ENCODE measurements at places on chromosomes 3 and 15.

DNA sequence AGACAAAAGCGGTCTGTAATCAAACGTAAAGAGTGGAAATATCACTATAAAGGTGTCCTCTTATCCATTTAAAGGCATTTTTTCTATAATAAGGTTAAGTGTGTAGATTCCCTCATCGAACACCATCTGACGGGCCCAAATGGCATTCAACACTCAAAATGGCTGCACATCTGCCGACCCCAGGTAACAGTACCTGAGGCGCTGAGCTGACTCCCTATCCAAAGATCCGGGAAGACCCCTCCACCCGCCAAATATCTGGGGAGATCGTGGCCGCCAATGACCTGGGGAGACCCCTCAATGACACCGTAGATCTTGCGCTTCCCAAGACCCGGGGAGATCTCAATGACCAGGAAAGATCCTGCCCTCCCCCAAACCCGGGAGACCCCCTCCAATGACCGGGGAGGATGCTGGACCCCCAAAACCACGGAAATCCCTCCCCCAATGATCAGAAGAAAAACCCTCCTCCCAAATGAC, 476 bp downstream of the IP6K2 start:
- no peak for DNase-seq

DNA sequence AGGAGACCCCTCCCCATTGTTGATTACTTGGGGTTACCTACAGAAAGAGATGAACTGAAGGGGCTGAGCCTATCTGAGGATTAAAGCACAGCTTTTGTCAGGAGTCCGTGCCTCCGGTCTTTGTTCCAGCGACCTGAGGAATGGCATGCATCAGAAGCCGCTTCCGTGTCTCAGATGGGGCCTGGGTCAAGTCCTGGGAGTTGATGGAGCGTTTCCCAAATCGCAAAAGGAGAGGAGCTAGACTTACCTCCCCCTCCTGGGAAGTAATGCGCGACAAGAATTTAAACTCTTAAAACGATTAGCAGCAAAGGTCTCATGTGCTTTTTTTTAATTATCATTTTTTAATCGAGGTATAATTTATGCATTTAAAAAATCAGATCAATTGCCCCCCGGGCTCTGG, 983 bp upstream of the ALDH1A3 start:
- DNase-seq = no peak

GRCh38 chr3:50194903-50195500, 3.6 kb downstream of the GNAT1 start:
- DNase-seq = no peak

- no peak for DNase-seq
Observed at GRCh38 chr15:83947156-83947555, 288.4 kb upstream of the GOLGA6L4 start.

GRCh38 chr3:38247366-38248035, 18.1 kb upstream of the SLC22A13 start:
- DNase-seq = no peak

DNA sequence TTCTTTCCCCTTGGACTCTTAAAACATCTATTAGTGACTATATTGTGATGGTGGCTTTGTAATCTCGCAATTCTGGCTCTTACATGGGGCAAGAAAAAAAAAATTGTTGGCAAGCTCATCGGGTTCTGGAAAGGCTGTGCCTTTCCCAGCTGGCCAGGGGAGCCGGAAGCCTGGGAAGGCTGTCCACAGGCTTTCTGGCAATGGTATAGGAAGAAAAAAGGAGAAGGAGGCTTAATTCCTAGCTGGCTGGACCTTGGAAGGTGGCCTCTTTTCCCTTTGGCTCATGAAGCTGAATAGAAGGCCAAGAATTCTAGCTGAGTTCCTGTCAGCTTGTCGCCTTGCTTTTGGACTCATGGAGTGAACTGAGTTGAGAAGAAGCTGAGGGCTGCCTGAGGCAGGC, 243.5 kb upstream of the SEMA6D start:
- DNase-seq = no peak

GRCh38 chr3:72664184-72664975, 183.9 kb downstream of the SHQ1 start:
- DNase-seq = no peak

GRCh38 chr3:105806359-105806758, 62.5 kb downstream of the CBLB start:
- DNase-seq = no peak

- DNase-seq = no peak
Observed at GRCh38 chr15:99657996-99658395, 75.2 kb downstream of the LYSMD4 start.

- no peak for DNase-seq
Observed at GRCh38 chr15:72958634-72959033, 93.6 kb upstream of the NEO1 start.

- no peak for DNase-seq
Observed at GRCh38 chr3:107986505-107986904, 104.3 kb downstream of the CD47 start.

GRCh38 chr3:168362661-168363247, 267.0 kb upstream of the GOLIM4 start:
- no peak for DNase-seq

GRCh38 chr3:185094697-185095096, 58.2 kb downstream of the C3orf70 start:
- no peak for DNase-seq

GRCh38 chr15:57943171-57943570, 122.3 kb downstream of the ALDH1A2 start:
- no peak for DNase-seq

GRCh38 chr15:43968551-43968950, 141.7 kb downstream of the WDR76 start:
- no peak for DNase-seq

DNA sequence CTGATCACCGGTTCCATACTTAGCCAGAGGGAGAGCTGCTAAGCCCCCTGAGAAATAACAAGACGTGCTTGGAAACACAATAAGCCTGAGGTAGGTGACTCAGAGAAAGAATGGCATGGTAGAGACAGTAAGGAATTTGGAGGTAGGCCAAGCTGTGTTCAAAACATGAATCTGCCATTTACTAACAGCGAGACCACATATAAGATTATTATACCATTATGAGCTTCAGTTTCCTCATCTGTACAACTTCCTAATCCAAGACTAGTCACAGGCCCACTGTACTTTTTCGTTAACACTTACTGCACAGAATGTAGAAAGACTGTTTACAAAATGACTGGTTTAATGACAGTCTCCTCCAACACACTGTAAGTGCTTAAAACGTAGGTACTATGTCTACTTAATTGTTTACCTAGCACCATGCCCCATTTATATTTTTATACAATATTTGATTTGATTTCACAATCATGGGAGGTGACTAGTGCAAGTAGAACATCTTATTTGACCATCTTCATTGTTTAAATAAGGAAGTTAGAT, 25.7 kb downstream of the ATOSA start:
- DNase-seq = no peak

DNA sequence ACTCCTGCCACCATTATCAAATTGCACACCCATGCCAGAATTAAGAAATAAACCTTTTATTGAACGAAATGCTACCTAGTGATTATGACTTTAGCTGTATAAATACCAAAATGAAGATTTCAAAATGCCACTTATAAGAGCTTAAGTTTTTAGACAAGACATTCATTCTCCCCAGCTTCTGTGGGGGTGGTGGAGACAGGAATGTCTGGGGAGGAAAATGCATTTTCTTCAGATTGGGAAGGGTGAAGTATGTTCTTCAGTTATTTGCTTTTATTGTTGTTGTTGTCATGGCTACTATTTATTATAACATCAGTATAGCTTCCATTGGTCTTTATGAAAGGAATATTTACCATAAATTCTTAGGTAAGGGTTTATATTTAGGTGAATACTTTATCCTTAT, 132.7 kb upstream of the GMNC start:
- DNase-seq = no peak

DNA sequence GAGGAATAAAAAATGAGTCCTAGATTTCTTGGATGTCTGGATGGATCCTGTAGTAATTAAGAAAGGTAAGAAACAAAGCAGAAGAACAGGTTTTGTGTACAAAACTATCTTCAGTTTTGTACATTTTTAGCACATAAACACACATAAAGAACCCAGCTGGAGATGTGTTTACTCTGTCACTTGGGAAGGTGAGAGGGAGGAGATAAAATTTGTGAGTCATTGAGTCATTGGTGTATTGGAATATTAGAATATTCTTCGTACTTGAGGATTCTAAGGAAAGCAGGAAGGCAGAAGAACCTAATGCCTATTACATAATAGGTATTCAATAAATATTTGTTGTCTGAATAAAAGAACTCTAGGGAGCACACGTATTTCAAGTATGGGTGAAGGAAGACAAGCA, 17.4 kb downstream of the APPL1 start:
- DNase-seq = no peak

GRCh38 chr15:86080302-86080701, 631 bp downstream of the AGBL1 start:
- DNase-seq = no peak

GRCh38 chr15:100767001-100767825, 112.4 kb upstream of the ALDH1A3 start:
- DNase-seq = no peak

GRCh38 chr3:150371741-150372254, 36.3 kb upstream of the TSC22D2 start:
- DNase-seq = no peak

Measured in stimulated activated CD4-positive, alpha-beta T cell treated with anti-CD3 and anti-CD28 coated beads, Interleukin-15, amount 100 ng/mL, for 1 hour (primary cell).